Fibroblast of lung (primary cell): ENCODE measurements at places on chromosomes 11 and 22. TPM values are rescaled to one million over a fixed set of nuclear protein-coding genes. Genes with fewer than 3 reads are reported as not detected.

Gene FGF4
- total RNA-seq = not detected in 2 replicates

Gene RAC2
- 1.5 and 2.1 TPM in 2 replicates for total RNA-seq

- H3K27ac ChIP-seq = no peak overlapping the region
- no peaks in the 10 kb centered on the region for H3K27me3 ChIP-seq
- H3K4me1 ChIP-seq = no peaks in the 10 kb centered on the region
- H3K36me3 ChIP-seq = no peaks in the 10 kb centered on the region
Observed at GRCh38 chr11:26556582-26556981, 15.5 kb downstream of the MUC15 start.

DNA sequence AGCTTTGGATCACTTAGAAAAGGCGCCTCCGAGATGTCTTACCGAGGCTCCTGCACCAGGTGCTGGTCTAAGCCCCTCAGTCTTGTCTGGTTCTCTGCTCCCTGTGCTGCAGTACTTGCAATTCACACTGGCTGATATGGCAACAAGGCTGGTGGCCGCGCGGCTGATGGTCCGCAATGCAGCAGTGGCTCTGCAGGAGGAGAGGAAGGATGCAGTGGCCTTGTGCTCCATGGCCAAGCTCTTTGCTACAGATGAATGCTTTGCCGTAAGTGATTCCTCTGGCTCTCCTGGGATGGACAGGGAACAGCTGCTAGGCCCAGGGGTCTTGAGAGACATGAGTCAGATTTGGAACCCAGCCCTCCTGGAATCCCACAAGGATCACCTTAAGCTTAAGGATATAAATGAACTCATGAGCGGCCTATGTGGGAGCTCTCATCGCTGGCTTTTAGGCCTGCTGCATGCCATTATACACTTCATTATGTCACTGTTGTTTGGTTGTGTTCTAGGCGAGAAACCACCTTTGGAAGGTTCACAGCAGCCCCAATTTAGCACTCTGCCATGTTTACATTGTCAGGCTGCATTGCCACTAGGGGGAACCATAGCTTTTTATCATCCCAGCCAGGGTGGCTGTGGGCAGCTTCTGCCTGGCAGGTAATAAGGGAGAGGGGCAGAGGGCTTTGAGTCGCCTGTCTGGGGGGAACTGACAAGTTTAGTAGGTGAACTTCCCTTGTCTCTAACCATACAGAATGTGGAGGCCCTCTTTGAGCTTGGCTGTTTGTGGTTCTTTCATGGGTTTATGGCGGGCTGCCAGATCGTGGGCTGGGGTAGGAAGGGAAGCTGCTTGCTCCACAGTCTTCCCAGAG is 8.5 kb downstream of the ACAD8 start:
- no peak overlapping the region for H3K4me3 ChIP-seq
- H3K27me3 ChIP-seq = no peaks in the 10 kb centered on the region
- no peaks in the 10 kb centered on the region for H3K4me1 ChIP-seq
- no peak for DNase-seq

Gene CTSW
- total RNA-seq = not detected in 2 replicates

DNA sequence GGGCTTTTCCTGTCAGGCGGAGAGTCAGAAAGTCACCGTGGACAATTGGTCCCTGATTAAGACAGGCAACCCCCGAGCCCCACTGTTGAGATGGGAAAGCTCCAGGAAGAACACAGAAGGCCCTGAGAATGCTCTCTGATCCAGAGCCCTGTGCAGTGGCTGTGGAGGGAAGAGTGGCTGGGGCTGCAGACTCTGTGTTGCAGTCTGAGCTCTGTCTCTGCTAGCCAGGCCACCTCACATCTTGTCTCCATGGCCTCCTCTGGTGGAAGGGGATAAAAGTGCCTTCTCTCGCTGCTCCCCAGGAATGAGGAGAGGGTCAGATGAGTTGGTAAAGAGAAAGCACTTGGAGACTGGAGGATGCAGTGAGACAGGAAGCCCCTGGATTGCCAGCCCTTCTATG is 141.2 kb downstream of the CEP164 start:
- H3K27ac ChIP-seq = no peak overlapping the region
- H3K36me3 ChIP-seq = no peaks in the 10 kb centered on the region
- no peak for DNase-seq
- no peaks in the 10 kb centered on the region for H3K4me1 ChIP-seq

- H3K4me3 ChIP-seq = no peak overlapping the region
- H3K27me3 ChIP-seq = peaks cover 38% of the 10 kb centered on the region
- DNase-seq = no peak
- H3K27ac ChIP-seq = no peak overlapping the region
- no peaks in the 10 kb centered on the region for H3K36me3 ChIP-seq
Observed at GRCh38 chr11:118264569-118265465, 720 bp upstream of the MPZL2 start.

Gene SEZ6L
- total RNA-seq = not detected in 2 replicates

DNA sequence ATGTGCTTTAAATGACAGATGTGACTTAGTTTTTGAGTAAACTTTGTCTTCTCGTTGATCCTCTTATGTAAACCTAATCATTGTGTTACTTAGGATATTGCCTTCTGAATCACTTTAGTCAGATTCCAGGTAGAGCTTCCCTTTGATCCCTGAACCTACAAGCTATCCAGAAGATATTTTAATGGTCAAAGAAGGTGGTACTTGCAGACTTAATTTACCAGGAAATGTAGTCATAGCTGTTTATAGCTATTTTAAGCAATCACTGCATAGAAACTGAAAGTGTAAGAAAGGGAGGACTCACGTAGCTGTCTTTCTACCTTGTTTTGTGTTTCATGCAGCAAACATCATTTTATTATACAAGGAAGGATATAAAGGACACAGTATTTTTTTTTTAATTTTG is 189.5 kb downstream of the DDX10 start:
- no peak overlapping the region for H3K4me3 ChIP-seq
- H3K27me3 ChIP-seq = no peaks in the 10 kb centered on the region
- H3K36me3 ChIP-seq = no peaks in the 10 kb centered on the region

DNA sequence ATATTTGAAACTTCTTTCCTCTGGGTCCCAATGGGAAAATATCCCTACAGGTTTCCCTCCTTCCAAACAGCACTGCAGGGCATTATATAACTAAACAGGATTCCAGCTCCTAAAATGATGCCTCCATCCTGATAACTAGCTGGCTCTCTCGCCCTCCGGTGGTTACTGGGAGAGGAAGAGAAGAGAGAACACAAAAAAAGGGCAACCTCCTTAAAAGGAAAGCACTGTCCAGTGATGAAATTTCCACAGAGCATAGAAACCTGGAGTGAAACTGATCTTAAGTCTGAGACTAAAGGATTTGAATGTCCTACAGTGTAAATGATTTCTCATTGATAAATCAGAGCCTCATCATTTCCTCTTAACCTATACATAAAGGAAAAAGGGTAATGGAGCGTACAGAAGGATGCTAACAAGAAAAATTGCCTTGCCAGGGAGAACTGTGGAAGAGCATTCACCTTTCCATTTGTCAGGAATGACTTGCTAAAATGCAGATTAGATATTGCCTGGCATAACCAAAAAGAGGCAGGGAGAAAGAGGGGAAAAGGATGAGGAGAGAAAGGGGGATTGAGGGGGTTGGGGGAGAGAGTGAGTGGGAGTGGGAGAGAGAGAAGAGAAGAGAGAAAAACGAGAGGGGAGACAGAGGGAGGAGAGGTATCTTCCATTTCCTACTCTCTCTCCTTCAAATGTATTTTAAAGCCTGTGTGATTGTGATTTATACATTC is 121.3 kb downstream of the APOL5 start:
- H3K4me3 ChIP-seq = peak overlapping the region; percentile 70
- H3K36me3 ChIP-seq = no peaks in the 10 kb centered on the region
- H3K27me3 ChIP-seq = no peaks in the 10 kb centered on the region
- H3K4me1 ChIP-seq = peaks cover 7% of the 10 kb centered on the region
- peak overlapping the region; percentile 55 for H3K27ac ChIP-seq
- DNase-seq = peak; percentile 68

GRCh38 chr22:50061824-50062355 is 3.8 kb upstream of the TTLL8 start:
- H3K4me3 ChIP-seq = no peak overlapping the region
- H3K4me1 ChIP-seq = no peaks in the 10 kb centered on the region
- H3K27ac ChIP-seq = no peak overlapping the region
- H3K27me3 ChIP-seq = no peaks in the 10 kb centered on the region

DNA sequence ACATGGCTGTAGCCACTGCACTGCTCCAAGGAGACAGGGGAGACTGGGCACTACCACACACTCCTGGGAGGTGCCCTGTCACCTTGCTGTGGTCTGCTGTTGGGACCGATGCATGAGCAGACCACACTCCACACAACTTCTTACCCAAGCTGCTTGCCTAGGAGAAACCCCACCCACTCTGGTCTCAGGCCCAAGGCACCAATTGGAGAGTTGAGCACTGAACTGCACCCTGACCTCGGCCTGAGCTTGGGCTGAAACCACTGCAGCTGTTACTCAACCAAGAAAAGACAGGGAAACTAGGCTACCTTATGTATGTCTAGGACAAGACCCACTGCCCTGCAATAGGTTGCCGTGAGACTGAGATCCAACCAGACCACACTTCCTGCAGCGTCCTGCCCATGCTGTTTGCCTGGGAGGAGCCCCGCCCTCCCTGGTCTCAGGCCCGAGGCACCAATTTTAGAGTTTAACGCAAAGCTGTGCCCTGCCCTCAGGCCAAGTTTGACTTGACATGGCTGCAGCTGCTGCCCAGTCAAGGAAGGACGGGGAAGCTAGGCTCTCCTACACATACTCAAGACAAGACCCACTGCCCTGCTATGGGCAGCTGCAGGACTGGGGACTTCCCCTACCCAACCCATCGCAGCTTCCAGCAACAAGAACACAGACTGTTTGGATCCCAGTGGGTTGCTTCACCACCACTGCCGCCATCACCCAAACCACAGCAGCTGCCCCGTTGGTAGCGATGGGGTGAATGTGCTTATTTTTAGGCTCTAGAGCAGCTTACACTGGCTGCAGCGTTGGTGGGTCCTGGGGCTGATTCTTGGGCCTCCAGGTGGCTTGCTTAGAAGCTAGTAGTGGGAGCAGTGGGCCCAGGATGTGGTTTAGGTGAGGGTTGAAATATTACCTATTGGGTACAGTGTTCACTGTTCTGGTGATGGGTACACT is 66.8 kb downstream of the BRD1 start:
- no peaks in the 10 kb centered on the region for H3K27me3 ChIP-seq
- no peaks in the 10 kb centered on the region for H3K4me1 ChIP-seq
- no peak overlapping the region for H3K27ac ChIP-seq
- no peak for DNase-seq

DNA sequence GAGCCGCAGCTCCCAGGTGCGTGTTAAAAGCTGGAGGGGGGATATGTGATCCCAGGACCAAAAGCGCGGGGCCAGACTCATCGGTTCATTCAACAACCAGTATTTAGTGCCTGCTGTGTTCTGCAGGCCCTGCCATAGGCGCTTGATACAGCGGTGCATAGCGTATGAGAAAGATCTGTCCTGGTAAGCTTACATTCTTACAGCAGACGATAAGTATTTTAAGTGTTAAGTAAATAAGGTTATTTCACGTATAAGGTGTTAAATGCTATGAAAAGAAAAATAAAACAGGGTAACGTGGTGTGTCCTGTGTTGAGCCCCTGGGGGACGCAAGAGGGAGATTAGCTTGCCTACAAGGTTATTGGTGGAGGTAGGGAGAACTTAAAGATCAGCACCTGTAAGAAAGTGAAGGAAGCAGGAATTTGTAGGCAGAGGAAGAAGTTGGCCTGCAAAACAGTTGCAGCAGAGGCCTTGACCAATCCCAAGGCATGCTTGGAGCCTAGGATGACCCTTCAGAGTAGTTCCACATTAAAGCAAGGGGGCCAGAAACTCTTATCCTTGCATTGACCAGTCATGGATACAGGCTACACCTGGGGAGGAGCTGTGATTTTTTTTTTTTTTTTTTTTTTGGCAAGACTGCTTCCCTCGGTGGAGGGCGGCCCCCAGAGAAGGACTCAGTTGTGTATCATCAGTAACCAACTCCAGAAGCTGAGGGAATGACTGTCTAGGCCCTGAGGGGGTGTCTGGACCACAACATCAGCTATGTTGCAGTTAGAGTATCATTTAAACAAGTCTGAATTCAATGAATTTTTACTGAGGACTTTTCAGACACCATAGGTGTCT is 487 bp upstream of the LIPT2 start:
- peaks cover 3% of the 10 kb centered on the region for H3K4me1 ChIP-seq
- H3K27me3 ChIP-seq = no peaks in the 10 kb centered on the region
- DNase-seq = peak; percentile 4
- H3K27ac ChIP-seq = no peak overlapping the region
- H3K36me3 ChIP-seq = no peaks in the 10 kb centered on the region

- DNase-seq = no peak
- H3K27ac ChIP-seq = no peak overlapping the region
- no peaks in the 10 kb centered on the region for H3K4me1 ChIP-seq
- no peak overlapping the region for H3K4me3 ChIP-seq
Observed at GRCh38 chr11:119880143-119880542, 151.1 kb upstream of the NECTIN1 start.

Gene SLC16A8
- under 0.01 and 0.26 TPM in 2 replicates for total RNA-seq

Gene IRAG1
- 25.7 and 55.5 TPM in 2 replicates for total RNA-seq

GRCh38 chr22:45586651-45587405 is 84.1 kb downstream of the FBLN1 start:
- no peak overlapping the region for H3K27ac ChIP-seq
- peaks cover 12% of the 10 kb centered on the region for H3K4me1 ChIP-seq
- no peak overlapping the region for H3K4me3 ChIP-seq
